Renal cortex interstitium (tissue), 15 donors: ENCODE measurements at places on chromosomes 13 and 19.
A peak's percentile ranks its signal among the peaks of the same experiment; 100 is the strongest.

- no peak for DNase-seq
Observed at GRCh38 chr19:43751466-43752220, 3.1 kb downstream of the SMG9 start.

GRCh38 chr13:78078168-78078567 lies 159.5 kb upstream of the EDNRB start:
- DNase-seq, result no peak

GRCh38 chr19:2716275-2716650 lies 4.9 kb downstream of the DIRAS1 start:
- no peak for DNase-seq

GRCh38 chr19:30682999-30683536 lies 310.9 kb downstream of the ZNF536 start:
- peak; percentile 75 for DNase-seq

DNA sequence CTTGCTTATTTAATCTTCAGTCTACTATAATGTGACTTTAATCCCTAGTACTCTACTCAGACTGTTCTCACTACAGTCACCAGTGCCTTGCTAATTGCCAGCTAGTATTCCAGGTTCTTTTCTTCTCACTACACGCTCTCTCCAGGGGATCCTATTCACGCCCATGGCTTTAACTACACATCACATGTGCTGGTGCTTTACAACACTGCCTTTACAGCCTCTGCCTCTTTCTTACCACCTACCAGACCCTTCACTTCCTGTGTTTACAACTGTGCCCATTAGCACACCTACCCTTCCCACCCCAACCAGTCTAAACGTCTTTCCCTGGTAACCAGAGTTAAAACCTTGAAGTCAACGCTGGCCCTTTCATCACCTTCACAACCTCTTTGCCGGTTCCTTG lies 249.5 kb downstream of the DNAJC15 start:
- DNase-seq, result no peak

DNA sequence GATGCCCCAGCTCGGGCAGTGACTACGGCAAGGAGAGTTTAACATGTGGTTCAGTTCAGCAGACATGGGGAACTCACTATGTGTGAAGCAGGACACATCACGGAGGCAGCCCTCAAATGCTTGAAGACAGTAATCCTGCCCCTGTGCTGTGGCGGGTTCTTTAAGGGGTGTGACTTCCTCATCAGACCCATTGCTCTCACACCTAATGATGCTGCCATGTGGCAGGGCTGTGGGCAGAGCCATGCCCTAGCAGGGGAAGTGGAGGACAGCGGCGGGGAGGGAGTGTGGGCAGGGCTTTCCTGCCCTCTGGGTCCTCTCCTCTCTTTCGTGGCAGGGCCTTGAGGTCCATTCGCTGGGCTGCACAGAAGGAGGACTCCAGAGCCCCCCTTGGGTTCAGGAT lies 131.1 kb upstream of the GJB6 start:
- no peak for DNase-seq

- peak; percentile 79 for DNase-seq
Observed at GRCh38 chr13:26482451-26483197, 74.9 kb upstream of the WASF3 start.

- no peak for DNase-seq
Observed at GRCh38 chr13:62525652-62526051, 1110.0 kb upstream of the PCDH20 start.

DNA sequence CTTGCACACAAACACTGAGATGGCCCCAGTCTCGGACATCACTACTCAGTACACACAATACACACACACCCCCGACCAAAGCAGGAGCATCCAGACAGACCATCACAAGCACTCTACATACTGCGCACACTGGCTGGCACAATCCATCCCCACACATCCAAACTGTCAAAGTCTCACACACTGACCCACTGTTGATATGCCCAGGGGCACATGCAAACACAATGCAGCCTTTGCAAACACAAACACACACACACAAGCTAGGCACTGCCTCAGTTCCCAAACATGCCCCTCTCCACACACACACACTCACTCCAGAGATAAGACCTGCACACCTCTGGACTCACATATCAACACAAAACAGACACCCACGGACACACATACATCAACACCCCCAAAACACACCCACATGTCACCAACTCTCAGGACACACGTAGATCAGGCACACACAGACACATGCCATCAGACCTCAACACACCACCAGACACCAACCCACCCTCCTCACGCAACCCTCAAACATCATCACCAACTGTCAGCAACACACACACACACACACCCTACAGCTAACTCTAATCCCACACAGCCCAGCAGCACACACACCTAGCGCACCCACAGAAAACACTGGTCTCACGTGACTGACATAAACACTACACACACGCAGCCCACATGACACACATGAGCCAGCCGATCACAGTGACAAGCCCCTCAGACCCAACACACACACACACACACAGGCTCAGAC lies 1.9 kb downstream of the BBC3 start:
- DNase-seq, result no peak

DNA sequence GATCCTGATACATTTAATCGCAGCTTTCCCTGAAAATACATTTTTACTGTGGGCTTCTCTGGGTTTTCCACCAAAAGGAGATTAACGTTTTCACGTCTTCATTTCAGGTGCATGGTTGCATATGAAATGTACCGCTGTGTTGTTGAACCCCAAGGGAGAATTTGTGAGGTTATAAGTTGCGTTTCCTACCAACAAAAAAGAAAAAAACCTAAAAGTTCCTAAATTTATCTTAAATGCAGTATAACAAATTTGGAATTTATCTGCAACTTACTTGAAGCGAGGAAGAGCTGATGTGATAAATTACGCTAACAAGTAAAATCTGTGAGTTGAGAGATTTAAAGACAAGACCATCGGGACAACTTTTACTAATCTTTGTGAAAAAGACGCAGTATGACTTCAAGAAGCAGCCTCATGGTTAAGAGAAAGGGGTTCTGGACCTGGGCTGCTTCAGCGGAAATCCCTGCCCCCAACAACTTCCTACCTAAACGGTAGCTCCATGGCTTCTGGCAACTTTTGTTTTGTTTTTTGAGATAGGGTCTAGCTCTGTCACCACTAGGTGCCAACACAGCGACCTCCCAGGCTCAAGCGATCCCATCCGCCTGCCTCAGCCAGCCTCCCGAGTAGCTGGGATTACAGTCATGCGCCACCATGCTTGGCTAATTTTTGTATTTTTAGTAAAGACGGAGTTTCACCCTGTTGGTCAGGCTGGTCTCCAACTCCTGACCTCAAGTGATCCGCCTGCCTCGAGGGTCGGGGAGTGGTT lies 958 bp upstream of the OBI1 start:
- DNase-seq, result no peak

GRCh38 chr19:29878973-29879654 lies 62.9 kb upstream of the URI1 start:
- no peak for DNase-seq

DNA sequence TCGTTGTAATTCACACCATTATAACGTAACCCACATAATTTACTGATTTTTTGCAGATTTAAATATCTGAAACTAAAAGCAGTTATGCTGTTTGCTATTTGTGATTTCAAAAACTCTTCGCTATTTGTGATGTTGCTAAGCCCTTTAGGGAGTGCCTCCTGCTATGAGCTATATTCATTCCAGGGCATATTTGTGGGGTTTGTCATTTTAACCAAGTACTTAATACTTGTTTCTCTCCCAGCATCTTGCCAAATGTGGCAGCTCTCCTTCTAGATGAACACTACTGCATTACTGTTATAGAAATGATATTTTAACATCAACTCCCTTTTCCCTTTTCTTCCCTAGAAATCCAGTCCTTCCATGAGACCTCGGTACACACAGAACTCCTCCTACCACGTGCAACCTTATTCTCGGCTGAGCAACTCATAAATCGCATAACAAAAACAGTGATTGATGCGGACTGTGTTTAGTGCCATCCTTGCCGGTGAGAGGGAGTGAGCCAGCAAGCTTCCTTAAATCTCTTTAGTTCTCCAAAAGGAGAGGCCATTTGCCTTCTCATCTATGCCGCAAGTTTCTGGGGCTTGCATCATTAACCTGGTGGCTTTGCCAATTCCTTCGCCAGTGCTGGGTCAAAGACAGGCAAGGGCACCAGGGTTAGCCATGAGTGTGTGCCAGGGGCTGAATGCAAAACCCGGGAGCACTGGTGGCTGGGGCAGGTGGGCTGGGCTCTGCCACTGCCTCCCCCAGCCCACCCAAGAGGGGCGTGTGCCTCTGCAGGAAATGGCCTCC lies 33.4 kb downstream of the RFX2 start:
- no peak for DNase-seq

DNA sequence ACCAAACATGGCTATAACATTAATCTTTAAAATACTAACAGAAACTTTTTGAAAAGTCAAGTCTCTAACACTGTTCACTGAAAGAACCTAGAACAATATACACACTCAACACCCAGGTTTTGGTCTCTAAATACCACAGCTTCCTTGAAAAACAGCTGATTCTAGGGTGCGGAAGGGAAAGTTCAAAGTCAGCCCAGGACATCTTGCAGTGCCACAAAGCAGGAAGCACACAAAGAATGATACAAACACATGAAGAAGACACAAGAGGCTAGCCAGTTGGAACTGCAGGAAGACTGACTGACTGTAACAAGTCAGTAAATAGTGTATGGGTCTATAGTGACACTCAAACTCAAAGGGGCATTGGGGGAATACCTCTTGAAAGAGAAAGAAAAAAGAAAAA lies 4.6 kb downstream of the DEDD2 start:
- no peak for DNase-seq

DNA sequence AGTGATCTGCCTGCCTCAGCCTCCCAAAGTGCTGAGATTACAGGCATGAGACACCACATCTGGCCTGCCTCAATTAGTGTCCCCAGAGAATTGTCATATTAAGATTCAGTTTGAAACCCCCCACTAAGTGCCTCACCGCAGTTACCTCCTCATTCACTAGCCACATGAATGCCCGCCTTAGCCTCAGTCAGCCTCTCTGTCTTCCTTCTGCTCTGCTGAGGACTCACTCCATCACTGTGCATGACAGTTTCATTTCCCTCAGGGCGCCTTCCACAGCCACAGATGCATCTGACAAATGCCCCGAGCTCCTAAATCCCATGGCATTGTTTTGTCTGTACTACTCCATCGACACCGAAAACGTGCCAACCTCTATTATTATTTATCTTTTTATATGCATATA lies 23.3 kb downstream of the MIPEP start:
- DNase-seq, result no peak

- DNase-seq, result no peak
Observed at GRCh38 chr13:30792285-30793000, 57.1 kb downstream of the ALOX5AP start.
